ENCODE measurements at places on chromosomes 1 and 21.

DNA sequence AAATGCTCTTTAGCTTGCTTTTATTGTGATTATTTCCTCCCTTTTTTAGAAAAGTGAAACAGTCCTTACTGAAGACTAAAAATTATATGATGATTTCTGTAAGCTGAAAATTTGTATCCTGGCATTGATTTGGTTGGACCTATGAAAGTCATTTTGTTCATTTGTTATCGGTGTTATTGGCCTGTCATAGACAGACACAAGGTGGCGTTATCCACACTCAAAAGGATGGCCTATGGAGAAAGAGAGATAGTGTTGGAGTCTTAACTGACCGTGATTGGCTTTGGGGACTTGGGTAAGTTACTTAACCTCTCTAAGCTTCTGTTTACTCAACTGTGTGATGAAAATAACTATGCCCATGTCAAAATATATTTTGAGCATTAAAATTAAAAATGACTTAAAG lies 203.6 kb upstream of the CHODL start:
- DNase-seq = peak; percentile 13

- DNase-seq = peak; percentile 97
Measured at GRCh38 chr1:246608616-246609376, 42.5 kb downstream of the CNST start.

DNA sequence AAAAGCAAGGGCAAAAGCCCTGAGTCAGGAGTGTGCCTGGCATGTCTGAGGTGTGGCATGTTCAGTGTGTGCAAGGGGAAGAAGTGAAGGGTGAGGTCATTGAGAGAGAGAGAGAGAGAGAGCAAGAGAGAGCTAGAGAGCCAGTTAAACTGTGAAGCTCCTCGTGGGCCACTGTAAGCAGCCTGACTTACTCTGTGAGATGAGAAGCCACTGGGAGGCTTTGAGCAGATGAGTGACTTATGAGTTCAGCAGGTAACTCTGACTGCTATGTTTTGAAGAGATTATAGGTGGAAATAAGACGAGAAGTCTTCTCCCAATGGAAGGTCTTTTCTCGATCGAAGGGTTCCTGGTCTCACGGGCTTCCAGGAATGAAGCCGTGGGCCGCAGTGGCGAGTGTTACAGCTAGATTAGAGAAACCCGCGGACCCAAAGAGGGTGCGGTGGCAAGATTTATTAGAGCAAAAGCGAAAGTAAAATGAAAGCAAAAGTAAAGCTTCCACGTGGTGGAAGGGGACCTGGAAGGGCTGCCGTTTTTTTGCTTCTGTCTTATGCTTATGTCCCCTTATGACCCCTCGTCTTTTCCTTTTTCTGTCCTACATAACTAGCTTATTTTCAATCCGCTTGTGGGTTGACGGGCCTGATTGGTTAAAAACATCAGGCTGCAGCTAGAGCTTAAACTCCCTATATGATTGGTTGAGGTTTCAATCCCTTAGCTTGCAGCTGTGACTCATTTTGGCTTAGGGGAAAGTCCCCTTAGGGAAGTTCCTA lies 323.1 kb upstream of the FAM78B start:
- peak; percentile 87 for DNase-seq

- DNase-seq = no peak
Measured at GRCh38 chr1:223659711-223660110, 5.8 kb downstream of the CAPN8 start.

DNA sequence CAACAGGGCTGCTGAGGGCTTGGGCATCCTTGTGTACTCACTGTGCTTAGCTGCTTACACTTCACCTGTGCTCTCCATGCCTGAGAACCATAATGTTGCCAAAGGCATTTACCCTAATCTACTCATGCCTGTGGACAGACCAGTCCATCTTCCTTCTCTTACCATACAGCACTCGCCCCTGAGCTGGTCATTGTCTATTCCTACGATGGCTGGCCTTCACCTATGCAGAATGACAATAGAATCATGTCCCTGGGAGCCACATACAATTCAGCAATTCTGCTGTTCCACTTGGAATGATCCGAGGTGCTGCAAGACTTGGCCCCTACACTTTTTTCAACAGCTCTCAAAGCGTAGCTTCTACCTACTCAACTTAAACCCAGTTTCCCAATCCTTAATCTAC lies 96.5 kb downstream of the PAPPA2 start:
- DNase-seq = no peak

- DNase-seq = no peak
Measured at GRCh38 chr1:28104866-28105467, 16.6 kb upstream of the EYA3 start.

- DNase-seq = peak; percentile 65
Measured at GRCh38 chr1:22739648-22740385, 29.2 kb downstream of the EPHB2 start.

- DNase-seq = peak; percentile 76
Measured at GRCh38 chr1:206472886-206473285, 2.6 kb downstream of the IKBKE start.

DNA sequence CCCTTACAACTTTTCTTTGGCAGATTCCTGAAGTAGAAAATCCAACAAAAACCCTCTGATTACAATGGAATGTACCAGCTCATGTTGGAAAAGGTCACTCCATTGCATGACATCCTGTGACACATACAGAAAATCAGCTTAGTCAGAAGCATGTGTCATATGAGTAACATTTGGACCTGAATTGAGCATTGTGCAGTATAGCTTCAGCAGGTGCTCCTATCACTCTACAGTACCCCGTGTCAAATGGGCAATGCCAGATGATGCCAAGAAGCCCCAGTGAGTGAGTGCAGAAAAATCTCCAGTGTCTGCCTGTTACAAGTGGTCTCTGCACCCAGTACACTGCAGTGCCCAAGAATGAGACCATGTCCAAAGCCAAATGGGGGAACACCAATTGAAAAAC lies 129.7 kb upstream of the RUNX1 start:
- DNase-seq = no peak

GRCh38 chr21:15614766-15615165 lies 115.0 kb upstream of the USP25 start:
- no peak for DNase-seq

DNA sequence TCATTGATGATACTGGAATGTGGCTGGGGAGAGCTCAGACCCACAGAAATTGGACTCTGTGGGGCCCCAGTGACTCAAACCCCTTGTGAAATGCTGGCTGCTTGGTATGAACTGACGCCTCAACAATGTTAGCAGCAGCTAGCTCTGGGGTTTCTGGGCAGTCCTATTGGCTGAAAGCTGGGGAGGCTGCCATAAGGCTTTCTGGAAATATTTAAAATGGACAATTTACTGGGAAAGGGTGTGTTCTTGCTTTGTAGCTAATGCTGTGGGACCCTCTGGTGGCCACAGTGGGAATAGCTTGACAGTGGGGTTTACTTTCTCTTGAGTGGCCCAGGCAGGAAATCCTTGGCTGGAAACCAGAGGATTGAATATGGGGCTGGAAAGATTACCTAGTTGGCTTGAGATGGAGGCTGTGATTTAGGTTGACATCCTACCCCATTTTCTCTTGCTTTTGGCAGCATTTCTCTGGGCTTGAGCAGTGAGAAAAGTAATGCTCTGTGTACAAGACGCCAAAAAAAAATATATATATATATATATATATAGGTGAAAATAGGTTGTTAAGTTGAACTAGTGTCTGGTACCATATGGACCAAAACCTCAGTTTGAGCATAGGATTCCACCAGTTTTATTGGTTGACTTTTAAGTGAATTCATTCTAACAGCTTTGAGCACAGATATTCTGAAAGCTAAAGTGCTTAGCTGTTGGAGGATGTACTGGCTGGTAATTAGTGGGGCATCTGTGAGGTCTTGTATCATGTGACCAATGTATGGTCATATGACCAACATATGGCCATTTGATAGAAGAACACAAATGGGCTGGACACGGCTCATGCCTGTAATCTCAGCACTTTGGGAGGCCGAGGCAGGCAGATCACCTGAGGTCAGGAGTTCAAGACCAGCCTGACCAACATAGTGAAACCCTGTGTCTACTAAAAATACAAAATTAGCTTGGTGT lies 8.2 kb upstream of the S100A10 start:
- peak; percentile 92 for DNase-seq

DNA sequence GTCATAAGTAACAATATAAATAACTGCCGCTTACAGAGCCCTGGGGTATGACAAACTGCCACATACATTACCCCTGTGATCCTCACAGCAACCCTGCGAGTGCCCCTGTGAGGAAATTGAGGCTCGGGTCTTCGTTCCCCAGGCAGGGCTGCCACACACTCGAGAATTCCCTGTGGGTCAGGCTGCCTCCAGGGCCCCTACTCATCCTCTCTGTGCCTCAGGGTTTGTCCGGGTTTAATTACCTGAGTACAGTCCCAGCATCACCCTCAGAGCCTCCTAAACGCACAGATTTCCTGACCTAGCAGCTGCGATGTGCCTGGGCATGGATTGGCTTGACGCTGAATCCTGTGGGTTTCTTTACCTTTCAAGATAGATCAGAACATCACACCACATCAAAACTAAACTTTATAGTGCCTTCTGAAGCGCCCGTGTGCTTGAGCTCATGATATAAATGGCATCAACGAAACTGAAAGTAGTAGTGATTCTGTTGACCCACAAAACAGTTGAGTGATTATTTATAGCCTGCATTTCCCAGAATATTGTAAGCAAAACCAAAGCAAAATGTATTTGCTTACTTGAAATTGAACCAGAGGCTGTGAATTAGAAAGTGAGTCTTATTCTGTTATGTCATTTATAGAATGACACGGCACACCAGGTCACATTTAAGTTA lies 14.0 kb downstream of the SLC37A1 start:
- no peak for DNase-seq

GRCh38 chr1:178031856-178032320 lies 62.0 kb upstream of the RASAL2 start:
- peak; percentile 82 for DNase-seq

DNA sequence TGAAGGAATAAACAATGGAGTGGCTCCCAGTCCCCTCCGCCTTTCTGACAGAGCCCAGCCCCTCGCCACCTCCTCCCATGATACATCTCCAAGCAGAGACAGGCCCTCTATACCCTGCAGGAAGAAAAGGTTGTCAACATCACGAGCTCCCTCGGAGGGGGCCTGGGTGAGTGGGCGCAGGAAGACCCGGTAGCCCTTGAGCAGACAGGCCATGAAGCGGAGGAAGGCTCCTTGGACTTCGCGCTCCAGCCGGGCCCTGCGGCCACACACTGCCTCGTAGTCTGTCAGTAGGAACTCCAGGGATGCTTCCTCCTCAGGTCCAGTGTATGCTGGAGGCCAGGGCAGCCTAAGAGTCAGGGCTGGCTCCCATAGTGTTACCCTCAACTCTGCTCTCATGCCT lies 7.0 kb downstream of the DENND4B start:
- no peak for DNase-seq

DNA sequence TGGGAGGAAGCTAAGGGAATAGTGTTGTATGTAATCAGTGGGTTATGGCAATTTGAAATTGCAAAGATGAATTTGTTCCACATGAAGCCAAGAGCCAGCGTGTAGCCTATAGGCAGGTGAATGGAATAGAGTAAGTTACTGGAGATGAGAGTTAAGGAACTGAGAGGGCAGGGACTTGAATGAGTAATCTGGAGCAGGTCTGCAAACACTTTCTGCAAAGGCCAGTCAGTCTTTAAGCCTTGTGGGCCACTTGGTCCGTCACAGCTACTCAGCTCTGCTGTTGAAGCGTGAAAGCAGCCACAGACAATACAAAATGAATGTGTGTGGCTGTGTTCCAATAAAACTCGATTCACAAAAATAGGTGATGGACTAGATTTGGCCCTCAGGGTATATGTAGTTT lies 29.2 kb downstream of the SZT2 start:
- no peak for DNase-seq

Measured in suppressor macrophage (primary cell).